Activated gamma-delta T cell treated with anti-CD3 and anti-CD28 coated beads, Interleukin-2, amount 50 U/mL, for 16 hours (primary cell): ENCODE measurements at places on chromosomes 2 and 18.

DNA sequence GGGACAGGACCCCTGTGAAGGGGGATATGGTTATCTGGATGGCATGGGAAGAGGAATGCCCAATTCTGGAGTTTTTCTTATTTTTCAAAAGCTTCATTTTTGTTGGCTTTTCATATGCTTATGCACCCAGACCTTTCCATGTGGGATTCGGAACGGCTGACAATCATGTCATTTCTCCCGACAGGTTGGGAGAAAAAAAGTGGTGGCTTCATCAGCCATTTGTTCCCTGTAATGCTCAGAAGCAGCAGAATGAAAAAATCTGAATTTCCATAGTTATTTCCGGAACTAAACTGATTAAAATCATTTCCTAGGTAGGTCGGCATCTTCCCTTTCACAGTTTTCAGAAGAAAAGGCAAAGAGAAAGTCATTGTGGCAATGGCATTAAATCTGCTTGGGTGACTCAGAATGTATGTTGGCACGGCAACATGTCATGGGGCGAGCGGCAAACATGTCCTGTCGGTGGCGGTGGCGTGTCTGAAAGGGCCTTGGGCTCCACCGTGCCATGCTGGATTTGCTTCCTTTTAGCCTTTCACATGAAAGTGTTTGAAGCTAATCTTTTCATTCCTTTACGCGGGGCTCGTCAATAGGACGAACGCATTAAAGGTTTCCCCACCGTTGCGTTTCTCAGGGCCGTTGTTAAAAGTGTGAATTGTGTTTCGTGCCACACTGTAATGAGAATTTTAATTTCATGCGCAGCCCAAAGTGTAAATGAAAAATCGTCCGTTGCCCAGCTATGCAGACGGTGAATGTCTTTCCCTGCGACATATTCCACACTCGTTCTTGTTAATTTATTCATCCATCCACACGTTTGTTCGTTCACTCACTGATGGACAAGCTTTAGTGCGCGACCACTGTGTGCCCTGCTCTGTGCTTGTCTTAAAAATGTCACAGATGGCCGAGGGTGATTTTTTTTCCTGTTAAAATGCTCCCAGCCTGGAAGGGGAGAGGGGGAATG is 18.5 kb downstream of the ACKR3 start:
- no peak for DNase-seq

DNA sequence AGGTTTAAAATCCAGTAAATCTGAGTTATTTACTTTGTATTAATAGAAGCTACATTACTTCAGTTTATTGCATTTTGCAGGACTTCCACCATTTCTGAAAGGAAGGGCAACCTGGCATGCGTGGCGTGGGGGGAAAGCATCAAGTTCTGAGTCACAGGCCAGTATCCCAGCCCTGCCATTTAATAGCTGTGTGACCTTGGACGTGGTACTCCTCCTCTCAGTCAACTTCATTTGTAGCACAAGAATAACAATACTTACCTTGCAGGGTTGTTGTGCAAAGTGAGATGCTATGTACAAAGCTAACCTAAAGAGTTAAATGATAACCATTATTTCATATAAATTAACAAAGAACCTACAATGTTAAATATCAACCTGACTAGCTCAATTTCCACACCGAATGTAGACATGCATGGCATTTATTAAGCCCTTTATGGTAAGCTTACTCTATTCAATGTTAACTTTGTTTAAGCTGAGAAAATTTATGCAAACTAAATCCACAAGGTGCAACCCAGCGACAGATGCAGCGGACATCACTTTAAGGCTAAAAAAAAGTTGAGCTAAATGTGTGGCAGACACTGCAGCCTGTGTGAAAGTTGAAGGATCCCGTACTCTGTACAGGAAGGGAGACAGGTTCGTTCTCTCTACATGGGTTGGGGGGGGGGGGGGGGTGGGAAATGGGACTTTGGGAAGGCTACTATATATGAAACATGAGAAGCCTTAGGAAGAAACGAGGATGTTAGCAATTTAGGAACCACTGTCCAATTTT is 17.2 kb upstream of the STPG4 start:
- DNase-seq, result no peak

GRCh38 chr2:45340318-45340717 is 270.7 kb downstream of the SRBD1 start:
- DNase-seq, result no peak

DNA sequence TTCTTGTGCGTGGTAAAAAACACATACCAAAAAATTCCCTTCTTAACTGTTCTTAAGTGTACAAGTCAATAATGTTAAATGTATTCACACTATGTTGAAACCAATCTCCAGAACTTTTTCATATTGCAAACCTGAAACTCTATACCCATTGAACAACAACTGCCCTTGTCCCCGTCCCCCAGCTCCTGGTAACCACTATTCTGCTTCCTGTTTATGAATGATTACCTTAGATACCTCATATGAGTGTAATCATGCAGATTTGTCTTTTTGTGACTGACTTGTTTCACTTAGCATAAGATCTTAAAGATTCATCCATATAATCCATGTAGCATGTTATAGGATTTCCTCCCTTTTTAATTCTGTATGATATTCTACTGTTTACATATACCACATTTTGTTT is 59.9 kb downstream of the NAT8 start:
- DNase-seq, result no peak

- DNase-seq, result no peak
These were observed 95.6 kb downstream of the LAMA3 start for GRCh38 chr18:23784832-23785245.

DNA sequence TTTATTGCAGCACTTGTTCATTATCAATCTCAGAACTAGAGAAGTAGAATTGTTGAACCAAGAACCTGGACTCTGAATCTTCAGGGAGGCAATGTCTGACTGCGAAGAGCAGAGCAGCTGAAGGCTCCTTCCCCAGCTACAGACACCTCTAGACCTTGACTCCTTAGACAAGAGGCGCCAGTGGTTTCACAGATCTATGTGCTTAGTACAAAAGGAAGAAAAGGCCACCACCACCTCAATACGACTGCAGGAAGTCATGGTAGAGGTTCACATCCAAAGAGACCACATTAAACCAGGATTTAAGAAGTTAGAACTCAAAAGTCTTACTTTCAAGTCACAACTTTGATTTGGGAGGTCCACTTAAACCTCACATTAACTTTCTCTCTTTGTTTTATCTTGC is 158.1 kb upstream of the VRK2 start:
- DNase-seq, result no peak

DNA sequence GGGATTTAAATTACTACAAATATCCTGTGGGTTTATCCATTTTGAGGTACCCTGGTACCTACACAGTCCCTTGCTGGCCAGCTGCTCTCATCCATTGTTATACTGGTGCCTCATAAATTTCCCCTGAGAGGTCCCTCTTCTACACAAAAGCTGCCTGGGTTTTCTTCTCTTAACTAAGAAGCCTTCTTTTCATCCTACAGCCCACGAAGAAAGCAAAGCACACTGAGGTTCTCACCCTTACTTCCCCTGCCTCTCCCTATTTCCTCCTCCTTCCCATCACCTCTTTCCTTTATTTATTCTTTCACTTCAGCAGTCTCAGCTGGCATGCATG is 154.9 kb downstream of the CSRNP3 start:
- DNase-seq, result no peak

DNA sequence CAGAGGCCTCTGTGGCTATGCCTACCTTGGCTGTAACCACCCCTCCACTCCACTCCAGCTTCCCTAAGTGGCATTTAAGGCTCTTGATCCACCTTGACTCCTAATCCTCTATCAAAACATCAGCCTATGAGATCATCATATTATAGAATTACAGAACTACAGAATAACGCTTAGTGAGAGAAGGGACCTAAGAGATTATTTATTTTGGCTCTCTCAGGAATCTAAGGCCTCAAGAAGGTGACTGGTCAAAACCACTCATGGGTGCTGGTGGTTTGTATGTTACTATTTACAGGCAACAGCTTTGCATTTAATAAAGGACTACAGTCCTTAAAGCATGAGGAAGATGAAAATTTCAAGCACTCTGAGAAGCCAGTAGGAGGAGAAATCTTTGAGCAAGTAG is 118.8 kb downstream of the FSHR start:
- DNase-seq, result no peak

- no peak for DNase-seq
These were observed 201.8 kb upstream of the HDAC4 start for GRCh38 chr2:239602290-239603282.
